ENCODE measurements at places on chromosomes 7 and 10. TPM values are rescaled to one million over a fixed set of nuclear protein-coding genes. Genes with fewer than 3 reads are reported as not detected.

ZNF277 gene
- 20.1 TPM for total RNA-seq

HMX2 gene
- total RNA-seq: 0.10 TPM

TRIM73 gene
- total RNA-seq: 2.1 TPM

PRSS1 gene
- total RNA-seq: not detected

TRPV5 gene
- total RNA-seq: not detected
